ENCODE measurements at places on chromosomes 6 and 20. TPM values are rescaled to one million over a fixed set of nuclear protein-coding genes. Genes with fewer than 3 reads are reported as not detected.

DNA sequence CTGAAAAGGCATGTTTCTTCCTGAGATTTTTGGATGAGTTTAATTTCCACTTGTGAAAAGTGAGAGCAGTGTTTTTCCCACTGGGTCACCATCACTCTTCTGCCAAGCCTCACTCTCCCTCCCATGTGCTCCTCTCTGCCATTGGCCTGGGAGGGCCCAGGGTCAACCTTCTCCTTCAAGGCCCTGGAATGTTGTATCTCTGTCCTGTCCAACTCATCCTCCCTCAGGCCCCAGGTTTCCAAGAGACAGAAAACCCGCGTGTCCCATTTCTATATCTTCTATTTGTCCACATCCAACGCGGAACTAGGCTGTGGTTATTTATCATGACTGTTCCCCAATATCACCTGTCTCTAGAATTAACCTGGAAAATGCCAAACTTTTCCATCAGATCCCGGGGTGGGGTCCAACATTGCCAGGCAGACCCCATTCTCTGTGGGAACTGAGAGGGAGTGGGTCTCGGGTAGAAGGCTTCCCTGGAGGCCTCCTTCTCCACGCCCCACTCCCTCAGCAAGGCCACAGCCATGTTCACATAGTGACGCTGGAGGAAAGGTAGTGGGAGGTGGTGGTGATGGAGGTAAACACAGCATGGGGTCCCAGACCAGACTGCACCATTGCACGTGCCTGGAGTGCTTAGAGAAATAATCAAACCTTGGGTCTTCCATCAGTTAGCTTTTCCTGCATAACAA lies 173.5 kb downstream of the SCP2D1 start:
- no peak for DNase-seq

DNA sequence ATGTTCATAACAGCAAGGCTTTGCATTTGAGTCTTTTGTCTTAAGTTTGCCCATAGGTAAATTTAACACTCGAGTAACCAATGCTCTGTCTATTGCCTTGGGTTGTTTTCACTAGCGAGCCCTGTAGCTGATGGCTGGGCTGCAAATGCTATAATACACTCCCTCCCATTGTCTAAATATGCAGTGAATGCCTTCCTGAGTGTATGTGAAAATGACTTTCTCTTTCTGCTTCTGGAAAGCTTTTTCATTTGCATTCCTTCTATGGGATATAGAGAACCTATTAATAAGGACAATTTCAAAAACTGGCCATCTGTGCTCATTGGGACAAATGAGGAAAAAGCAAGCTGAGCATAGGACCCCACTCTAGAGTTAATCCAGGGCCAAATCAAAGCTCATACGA lies 156.5 kb upstream of the FBXL4 start:
- no peak for DNase-seq

GRCh38 chr6:125784365-125784764 lies 6.4 kb upstream of the NCOA7 start:
- DNase-seq = no peak

- no peak for DNase-seq
These were observed 101.9 kb downstream of the NFATC2 start for GRCh38 chr20:51440589-51440988.

- DNase-seq = no peak
These were observed 111.0 kb downstream of the DTNBP1 start for GRCh38 chr6:15551798-15552197.

GRCh38 chr6:3838992-3839867 lies 9.9 kb upstream of the FAM50B start:
- DNase-seq = no peak

DNA sequence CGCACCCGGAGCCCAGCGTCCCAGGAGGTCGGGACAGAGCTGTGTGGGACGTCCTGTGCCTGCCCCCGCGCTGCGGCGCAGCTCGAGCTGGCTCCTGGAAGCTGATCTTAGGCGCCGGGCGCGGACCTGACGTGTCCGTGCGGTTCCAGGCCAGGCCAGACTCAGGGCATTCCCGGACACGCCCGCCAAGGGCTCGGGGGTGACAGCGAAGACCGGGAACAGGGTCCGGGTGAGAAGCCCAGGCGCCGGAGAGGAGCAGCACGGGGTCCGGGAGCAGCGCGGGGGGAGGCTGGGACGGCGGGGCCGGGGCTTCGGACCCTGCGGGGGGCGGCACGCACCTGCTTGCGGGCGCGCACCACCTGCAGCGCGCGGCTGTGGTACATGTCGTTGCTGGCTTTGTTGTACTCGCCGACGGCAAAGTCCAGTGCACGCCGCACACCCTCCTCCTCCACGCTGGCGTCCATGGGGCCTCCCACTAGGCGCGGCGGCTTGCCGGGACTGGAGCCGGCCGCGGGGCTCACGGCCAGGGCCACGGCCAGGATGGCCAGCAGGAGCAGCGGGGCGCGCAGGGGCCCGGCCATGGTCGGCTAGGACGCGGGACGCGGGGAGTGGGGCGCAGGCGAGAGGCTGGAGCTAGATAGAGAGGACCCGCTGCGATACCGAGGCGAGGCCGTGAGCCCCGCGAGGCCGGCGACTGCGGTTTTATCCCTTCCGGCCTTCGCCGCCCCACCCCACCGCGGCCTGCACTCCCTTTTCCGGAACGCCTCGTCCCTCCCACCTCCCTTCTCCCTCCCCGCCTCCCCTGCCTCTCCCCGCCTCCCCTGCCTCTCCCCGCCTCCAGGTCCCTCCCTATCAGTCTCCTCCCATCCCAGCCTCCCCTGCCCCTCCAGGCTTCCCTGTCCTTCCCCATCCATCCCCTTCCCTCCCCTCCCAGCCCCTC lies at the start of gene CST3:
Gene CST3 (minus strand): TSS at position 674 of the 940 bp plus-strand sequence. CDS start 93 bp downstream, at position 581.
- peak; percentile 93 for DNase-seq

GRCh38 chr6:43636308-43636659 lies 644 bp downstream of the MAD2L1BP start:
- DNase-seq = no peak

DNA sequence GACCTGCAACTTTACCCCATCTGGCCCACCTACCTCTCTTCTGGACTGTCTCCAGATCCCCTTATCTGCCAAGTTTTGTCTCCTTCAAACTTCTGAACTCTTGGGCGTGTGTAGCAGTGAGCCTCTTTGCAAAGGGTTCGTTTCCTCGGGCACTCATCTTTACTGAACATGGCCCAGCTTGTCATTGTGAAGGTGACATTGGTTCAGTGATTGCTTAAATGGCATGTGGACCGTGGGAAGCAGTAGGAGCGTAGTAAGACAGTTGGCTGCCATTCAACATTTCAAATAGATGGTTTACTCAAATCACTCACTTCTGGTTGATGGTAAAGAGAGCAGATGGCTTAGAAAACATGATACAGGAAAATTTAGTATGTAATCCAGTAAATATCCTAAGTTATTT lies 34.8 kb upstream of the KIF25 start:
- DNase-seq = no peak

DNA sequence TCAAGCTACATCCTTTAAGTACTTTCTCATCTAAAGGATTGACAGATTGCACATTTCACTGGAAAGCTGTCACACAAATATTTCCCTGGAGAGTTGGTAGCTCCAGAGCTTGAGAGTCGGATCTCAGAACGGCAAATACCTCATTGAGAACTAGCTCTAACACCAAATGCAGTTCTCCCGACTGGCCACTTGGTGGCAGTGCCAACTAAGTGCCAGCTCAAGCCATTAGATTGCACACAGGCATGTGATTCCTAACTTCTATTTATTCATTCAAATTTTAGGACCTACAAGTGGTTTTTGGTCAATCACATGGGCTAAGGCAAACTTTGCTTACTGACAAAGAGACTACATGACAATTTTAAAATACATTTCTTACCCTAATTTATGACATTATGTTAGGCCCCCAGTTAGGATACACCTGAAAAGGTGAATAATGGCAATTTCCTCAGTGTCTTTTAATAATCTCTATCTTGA lies 7.9 kb upstream of the MCHR2 start:
- peak; percentile 18 for DNase-seq

DNA sequence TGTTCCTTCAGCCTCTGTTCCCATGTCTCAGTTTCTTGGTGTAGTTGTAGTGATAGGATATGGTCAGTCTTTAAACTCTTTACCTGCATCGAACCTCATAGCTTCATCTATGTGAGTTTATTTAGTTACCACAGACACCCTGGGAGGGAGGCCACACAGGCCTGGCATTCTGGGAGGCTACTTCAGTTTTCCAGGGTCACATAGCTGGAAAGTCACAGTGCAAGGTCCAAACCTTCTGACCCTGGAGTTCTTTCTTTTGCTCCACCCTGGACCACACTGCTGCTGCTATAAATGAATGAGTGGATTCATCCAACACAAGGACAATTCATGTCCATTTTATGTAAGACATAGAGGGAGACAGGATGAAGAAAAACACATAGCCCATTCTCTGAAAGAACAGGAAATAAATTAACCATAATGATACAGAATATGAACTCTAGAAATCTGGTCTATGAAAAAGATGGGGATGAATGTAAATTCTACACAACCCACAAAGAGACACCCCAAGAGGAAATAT lies 60.8 kb downstream of the LAMA4 start:
- no peak for DNase-seq

DNA sequence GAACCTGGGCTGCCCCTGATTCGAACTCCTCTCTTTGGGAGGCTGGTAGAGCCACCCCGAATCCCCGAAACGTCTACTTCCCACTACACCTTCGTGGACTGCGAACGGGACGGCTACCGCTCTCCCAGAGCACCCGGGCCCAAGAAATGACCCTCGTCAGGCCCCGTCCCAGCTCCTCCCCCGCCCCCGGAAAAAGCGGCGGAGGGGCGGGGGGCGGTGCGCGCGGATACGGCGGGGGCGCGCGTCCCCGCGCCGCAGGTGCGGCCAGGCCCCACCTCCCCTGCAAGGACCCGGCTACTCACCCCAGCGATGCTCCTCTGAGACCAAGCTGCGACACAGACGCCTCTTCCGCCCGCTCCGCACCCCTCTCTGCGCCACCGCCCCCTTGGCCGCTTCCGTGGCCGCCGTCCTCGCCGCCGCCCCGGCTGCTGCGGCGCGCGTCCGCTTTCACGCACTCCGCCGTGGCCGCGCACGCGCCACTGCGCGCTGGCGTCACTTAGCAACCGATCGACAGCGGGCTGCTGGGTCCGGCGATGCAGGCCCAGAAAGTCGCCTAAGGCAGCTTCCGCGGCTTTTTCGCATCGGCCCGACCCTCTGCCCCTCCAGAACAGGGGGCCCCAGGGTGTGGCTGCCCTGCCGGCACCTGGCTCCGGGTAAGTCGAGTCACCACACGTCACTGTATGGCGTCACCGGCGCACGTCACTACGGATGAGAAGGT lies at the start of gene BTBD9:
Gene BTBD9 (minus strand): TSS at position 432 of the 718 bp plus-strand sequence.
- peak; percentile 85 for DNase-seq

GRCh38 chr6:19753826-19754225 lies 83.3 kb upstream of the ID4 start:
- DNase-seq = no peak

GRCh38 chr6:15956205-15957106 lies 172.4 kb upstream of the MYLIP start:
- peak; percentile 77 for DNase-seq

GRCh38 chr6:34424200-34425131 lies 1.4 kb downstream of the RPS10 start:
- no peak for DNase-seq

DNA sequence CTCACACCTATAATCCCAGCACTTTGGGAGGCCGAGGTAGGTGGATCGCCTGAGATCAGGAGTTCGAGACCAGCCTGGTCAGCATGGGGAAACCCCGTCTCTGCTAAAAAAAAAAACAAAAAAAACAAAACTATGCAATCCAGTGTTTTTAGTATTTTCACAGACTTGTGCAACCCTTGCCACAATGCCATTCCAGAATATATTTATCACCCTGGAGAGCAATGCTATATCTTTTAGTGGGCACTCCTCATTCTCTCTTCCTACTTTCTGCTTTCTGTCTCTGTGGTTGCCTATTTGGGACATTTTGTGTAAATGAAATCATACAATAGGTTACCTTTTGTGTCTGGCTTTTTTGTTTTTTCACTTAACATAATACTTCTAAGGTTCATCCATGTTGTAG lies 39.1 kb upstream of the MROH8 start:
- DNase-seq = no peak

DNA sequence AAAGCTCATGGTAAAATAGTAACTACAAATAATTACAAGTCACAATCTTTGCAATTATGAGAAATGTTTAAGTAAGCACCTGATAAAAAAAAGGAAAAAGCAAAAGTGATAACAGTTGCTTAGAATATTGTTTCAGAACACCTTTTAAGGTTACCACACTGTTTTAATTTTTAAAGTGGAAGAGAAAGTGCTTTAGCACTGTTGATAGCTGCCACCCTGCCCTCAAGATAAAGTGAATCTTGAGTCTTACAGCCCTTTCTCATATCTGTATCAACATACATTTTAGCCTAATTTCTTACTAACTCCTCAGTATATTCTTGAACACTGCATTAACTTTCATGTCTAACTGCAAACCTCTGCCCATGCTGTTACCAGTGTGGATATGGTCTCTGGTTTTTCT lies 127.3 kb upstream of the THEMIS start:
- DNase-seq = no peak

- DNase-seq = no peak
These were observed 669 bp upstream of the TMEM30A start for GRCh38 chr6:75285283-75285639.

- no peak for DNase-seq
These were observed 10.5 kb downstream of the ZBTB2 start for GRCh38 chr6:151380848-151381205.

- no peak for DNase-seq
These were observed 106.1 kb upstream of the ADGRF4 start for GRCh38 chr6:47592131-47592840.

DNA sequence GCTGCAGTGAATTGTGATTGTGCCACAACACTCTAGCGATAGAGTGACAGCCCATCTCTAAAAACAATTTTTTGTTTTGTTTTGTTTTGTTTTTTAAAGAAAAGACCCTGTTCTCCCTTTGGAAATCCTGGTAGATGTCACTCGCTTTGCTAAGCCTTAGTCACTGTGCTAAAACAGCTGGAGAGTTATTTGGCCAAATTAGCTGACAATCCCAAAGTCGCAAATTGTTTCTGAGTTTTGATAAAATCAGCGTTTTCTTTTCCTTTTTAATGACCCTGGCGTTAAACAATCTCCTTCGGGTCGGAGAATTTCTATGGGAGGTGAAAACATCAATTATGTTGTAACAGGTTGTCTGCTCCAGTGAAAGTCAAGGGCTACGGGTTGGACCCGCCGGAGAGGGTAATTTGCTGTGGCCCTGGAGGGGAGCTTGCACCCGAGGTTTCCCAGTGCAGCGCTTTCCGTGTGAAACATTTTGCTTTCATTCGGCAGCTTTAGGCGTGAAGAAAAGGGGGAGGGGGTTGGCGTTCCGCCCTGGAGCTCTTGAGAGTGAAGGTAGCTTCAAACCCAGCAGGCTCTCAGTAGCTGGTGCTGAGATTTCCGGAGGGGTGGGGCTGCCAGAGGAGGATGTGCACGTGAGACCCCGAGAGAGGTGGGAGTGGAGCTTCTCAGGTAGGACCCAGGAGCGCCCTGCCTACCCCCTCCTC lies 296.6 kb downstream of the PHACTR1 start:
- peak; percentile 9 for DNase-seq

- DNase-seq = no peak
These were observed 36.8 kb downstream of the GCM1 start for GRCh38 chr6:53111865-53112264.

Gene NKX2-4
- not detected for total RNA-seq

Gene TOP1
- total RNA-seq = 52.3 TPM

Gene DNAAF9
- 6.0 TPM for total RNA-seq

Gene CNPY3
- total RNA-seq = 24.4 TPM

Gene SLC35F1
- total RNA-seq = 0.37 TPM

Gene PLA2G7
- 1.4 TPM for total RNA-seq

Gene HLA-G
- not detected for total RNA-seq

Gene FILIP1
- 7.4 TPM for total RNA-seq

Gene GSTA1
- not detected for total RNA-seq

Measured in transverse colon (tissue), 4 donors.